ENCODE measurements at places on chromosomes 6 and 20.

DNA sequence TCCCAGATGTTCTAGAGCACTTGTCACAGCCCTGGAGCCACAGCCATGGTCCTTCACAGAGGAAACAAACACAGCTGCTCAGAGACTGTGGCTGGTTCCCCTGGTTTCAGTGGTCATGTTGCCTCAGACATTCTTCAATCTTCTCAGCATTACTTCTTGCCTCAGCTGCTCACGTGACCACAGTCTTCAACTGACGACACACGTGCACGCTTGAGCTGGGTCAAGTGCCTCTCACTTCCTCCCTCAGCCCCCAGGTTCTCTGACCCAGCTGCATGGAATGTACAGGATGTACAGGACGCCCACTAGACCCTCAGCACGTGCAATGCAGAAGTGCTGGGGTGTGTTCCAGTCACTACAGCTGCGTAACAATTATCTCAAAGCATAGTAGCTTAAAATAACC lies 159.8 kb upstream of the GGTLC1 start:
- DNase-seq: no peak

DNA sequence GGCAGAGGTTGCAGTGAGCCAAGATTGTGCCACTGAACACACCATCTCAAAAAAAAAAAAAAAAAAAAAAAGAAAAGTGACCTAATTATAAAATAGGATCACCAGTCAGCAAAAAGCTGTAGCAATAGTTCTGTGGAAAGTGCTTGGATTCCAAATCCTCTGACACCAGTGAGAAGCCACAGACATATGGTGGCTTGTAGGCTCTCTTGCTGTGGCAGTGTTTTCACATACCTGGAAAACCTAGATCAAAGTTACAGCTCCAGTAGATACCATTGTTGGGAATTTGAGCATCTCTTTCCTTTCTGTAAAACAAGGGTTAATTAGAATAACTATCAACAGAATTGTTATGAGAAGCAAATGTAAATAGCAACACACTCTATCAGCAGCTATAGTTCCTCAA lies 4.1 kb downstream of the CCDC170 start:
- no peak for DNase-seq

- no peak for DNase-seq
Observed at GRCh38 chr20:4091490-4092479, 76.4 kb upstream of the RNF24 start.

DNA sequence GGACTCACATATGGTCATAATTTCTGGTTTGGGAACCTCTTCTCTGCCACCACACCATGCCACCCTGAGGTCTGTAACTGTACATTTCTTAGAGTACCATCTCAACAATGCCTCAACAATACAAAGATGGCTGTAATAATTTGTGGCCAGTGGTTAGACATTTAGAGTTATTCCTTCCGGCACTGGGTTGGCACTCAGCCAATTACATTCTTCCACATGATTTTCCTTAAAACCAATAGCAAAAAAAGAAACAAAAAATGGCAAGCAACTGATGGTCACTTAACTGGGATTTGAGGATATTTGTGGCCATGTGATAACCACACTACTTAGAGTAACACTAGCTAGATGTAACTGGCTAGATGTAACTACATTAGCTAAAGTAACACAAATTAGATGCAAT lies 79.9 kb downstream of the SEL1L2 start:
- no peak for DNase-seq

DNA sequence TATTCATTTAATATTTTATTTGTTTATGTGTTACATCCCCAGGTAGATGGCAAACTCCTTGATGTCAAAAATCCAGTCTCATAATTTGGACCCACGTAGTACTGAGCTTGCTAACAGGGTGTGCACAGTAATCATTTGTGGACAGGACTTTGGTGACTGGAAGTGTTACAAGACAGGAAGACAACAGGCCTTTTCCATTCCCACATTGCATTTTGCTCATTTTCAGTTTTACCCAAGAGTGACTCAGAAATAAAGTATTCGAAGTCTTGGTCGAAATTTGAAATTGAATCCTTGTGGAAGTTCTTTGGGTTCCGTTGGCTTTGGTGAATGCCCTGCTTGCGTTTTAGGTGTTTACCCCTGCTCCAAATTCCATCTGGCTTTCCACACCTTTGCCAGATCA lies 63.0 kb upstream of the THBS2 start:
- DNase-seq: no peak

GRCh38 chr6:134261766-134262165 lies 56.1 kb downstream of the SGK1 start:
- no peak for DNase-seq

DNA sequence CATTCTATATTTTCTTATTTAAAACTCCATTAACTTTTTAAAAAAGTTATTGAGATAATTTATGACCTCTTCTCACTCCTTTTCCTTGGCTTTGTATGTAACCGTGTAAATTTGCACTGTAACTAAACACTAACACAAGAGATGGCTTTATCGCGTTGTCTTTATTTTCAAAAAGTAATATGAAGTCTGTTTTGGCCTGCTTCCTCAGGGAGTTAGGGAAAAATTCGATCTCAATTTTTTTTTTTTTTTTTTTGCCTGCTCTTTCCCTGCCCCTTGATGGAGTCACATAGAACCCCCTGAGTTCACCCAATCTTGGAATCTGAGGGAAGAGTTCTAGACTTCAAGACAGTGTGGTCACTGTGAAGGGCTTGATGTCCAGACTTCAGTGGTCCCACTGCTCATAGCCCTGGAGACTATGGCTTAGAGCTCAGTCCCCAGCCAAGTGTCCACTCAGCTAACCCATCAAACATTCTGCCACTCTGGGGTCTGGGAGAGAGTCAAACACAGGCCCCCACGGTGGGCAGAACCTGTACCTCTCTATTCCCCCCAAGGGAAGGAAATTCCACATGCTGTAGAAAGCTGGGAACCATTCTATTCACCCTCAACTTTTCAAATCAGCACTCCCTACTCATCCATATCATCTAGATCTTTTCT lies 15.7 kb upstream of the TBC1D22B start:
- no peak for DNase-seq

- DNase-seq: no peak
Observed at GRCh38 chr6:24650365-24650764, 4.4 kb upstream of the KIAA0319 start.

GRCh38 chr6:164035900-164036485 lies 621.5 kb downstream of the QKI start:
- no peak for DNase-seq

DNA sequence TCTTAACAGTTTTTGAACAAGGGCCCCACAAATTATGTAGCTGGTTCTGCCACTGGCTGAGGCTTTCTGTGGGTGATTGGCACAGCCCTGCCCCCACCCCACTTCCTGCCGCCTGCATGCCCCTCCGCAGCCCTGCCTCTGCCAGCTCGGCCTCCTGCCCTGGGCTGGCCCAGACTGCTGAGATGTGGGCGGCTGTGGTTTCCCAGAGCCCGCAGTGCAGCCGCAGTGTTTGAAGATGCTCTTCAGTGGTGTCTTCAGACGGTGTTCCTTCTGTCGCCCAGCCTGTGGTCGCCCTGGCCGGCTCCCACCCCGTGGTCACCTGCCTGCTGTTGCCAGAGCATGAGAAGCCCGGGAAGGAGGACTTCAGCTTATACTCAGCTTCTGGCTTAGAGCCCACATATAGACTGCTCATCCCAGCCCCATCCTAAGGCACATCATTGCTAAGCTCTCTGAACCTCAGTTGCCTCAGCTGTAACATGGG lies 154.3 kb downstream of the VEGFA start:
- peak; percentile 12 for DNase-seq

DNA sequence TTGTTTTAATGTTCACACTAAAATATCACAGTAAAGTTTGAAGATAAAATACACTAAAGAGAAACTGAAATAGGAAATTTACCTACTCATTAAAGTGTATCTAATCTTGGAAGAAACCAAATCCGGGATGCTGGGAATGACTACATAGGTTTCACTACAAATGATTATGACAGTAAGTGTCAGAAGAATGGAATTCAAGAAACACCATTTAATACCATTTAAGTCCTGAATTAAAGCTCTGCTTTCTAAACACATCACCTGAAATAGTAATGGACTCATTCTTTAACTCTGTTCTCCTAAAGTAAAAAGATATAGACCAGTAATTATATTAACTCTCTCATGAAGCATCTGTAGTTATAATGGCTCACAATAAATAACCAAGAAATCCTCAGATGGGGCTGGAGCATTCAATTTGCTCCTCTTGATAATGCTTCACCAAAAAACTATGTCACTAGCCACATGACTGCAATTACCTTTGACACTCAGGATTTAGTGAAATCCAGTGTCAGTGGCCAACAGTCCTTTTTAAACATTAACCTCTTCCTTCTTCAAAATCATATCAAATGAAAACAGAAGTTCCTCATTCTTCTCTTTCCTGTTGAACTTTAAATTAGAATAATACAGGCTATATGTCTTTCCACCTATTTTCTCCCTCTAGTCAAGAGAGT lies 41.4 kb downstream of the MAP7 start:
- no peak for DNase-seq

- DNase-seq: no peak
Observed at GRCh38 chr6:16006681-16007080, 122.2 kb upstream of the MYLIP start.
